Fibroblast of upper back skin (primary cell): ENCODE measurements at places on chromosomes 2 and 18.

- peak; percentile 13 for DNase-seq
These were observed 21.9 kb upstream of the PAX3 start for GRCh38 chr2:222320436-222321395.

GRCh38 chr2:236642584-236643291, 73.1 kb downstream of the ACKR3 start:
- DNase-seq, result peak; percentile 100

GRCh38 chr2:104561251-104561650, 292.7 kb upstream of the POU3F3 start:
- DNase-seq, result no peak

GRCh38 chr2:160064916-160065315, 2.5 kb upstream of the PLA2R1 start:
- DNase-seq, result no peak

DNA sequence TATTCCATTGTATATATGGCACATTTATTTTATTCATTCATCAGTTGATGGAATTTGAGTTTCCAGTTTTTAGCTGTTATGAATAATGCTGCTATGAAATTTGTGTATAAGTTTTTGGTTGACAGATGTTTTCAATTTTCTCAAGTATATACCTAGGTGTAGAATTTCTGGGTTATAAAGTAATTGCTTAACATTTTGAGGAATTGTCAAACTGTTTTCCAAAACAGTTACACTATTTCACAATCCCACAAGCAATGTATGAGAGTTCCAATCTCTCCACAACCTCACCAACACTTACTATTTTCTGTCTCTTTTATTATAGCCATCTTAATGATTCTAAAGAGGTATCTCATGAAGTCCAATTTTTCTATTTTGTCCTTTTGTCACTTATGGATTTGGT, 12.5 kb upstream of the WDSUB1 start:
- no peak for DNase-seq

DNA sequence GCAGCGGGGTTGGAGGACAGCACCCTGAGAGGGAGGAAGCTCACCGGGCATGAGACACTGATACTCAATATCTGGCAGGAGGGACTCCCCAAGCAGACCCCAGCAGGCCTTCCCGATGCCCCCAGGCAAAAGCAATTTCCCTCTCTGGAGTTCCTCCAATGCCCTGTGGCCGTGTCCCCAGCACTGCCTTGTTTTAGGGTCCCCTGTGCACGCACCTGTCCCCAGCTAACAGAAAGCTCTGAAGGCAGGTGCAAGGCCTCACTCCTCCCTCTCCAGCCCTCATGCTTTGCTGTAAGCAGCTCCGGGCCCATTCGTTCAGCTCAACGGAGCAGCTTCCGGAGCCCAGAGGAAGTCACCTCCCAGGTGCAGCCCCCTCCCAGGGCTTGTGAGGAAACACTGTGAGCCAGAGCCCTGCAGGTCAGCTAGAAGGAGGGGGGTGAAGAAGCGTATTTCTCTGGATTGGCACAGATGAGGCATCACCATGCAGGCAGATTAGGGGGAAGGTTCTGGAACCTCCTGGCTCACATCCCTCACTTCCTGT, 50.3 kb upstream of the ID2 start:
- no peak for DNase-seq

- DNase-seq, result no peak
These were observed 362.6 kb downstream of the RIT2 start for GRCh38 chr18:42752916-42753315.

DNA sequence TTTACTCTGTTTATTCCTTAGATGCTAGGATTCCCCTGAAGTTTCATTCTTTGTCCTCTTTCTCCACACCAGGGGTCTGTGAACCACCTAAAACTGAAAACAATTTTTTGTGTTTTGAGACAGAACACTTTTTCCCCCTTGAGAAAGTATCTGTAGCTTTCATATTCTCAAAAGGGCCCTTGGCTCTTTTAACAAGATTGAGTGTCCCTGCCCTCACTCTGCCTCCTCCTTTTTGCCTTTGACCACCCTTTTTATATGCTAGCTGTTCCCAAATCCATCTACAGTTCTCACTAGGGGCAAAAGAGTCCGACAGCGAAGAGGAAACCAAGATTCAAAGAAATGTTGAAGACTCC, 883 bp upstream of the EHBP1 start:
- no peak for DNase-seq

DNA sequence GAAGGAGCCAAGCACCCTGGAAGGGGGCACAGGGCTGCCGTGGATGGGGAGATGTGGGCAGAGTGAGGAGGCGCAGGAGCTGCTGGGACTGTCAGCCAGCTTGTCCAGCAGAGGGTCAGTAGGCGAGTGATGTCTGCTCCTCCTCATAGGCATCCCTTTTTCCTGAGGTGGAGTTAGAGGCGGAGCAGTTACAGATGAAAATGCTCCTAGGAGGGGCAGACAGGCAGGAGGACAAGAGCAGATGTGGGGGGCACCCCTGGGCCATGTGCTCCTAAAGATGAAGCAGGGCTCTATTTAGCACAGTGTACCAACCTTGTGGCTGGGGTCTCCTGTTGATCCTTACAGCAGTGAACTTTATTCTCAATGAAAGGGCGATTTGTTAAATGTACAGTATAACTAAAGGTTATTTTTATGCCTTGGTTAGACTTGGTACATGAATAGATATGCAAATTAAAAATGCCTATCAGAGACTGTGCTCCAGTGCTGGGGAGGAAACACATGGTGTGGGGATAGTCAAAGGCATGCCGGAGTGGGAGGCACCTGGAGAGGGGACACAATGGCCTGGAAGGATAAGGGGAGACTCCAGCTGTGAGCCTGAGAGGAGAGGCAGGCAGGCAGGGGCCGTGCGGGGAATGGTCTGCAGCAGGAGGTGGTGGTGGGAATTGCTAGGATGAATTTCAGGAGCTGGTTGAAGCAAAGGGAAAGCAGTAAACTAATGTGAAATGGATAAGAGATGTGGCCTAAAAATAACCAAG, 175.3 kb downstream of the CLIP4 start:
- DNase-seq, result no peak

- DNase-seq, result no peak
These were observed 312.5 kb upstream of the NRP2 start for GRCh38 chr2:205369813-205370212.

DNA sequence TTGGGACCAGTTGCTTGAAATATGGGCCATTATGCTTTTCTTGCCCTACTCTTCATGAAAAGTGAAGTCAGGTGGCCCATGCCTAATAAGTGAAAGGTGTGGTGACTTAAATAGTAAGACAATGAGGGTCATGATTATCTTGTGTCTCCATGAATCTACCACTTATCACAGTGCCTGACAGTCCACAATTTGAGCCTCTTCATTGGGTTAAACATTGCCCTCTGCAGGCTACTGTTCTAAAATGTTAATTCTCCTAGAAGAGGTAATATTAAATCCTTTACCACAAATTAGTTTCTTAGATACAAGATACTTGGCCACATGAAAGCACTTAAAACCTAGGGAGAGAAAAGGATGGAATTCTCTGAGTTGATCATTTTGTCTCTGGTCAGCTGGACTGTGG, 4.0 kb downstream of the EGR4 start:
- DNase-seq, result no peak

GRCh38 chr2:22788749-22789327, 596.1 kb upstream of the KLHL29 start:
- DNase-seq, result no peak
